ENCODE measurements at places on chromosomes 6 and 20.
A peak's percentile ranks its signal among the peaks of the same experiment; 100 is the strongest.

- peak; percentile 12 for DNase-seq
Measured at GRCh38 chr6:85405853-85406198, 44.1 kb upstream of the NT5E start.

GRCh38 chr6:53014744-53015143, 19.7 kb upstream of the GSTA4 start:
- DNase-seq = no peak

GRCh38 chr6:40623932-40624331, 36.8 kb upstream of the LRFN2 start:
- DNase-seq = no peak

- peak; percentile 52 for DNase-seq
Measured at GRCh38 chr6:38638941-38639497, 710 bp downstream of the BTBD9 start.

GRCh38 chr6:154920495-154921200, 74.5 kb upstream of the TIAM2 start:
- no peak for DNase-seq

DNA sequence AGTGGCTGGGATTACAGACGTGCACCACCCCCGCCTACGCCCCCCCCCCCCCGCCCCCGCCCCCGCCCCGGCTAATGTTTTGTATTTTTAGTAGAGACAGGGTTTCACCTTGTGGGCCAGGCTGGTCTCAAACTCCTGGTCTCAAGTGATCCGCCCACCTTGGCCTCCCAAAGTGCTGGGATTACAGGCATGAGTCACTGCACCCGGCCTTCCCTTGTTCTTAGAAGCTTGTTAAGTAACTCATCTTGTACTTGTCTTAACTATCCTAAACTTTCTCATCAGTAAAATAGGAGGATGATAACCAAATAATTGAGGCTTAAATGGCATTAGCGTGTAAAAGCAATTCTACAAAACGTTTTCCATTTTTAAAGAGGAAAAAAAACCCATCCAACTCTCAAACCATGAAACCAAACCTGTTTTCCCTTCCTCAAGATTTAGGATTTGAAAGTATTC, 4.2 kb downstream of the CDYL start:
- DNase-seq = no peak

- DNase-seq = no peak
Measured at GRCh38 chr20:57384486-57384885, 6.7 kb upstream of the RBM38 start.

DNA sequence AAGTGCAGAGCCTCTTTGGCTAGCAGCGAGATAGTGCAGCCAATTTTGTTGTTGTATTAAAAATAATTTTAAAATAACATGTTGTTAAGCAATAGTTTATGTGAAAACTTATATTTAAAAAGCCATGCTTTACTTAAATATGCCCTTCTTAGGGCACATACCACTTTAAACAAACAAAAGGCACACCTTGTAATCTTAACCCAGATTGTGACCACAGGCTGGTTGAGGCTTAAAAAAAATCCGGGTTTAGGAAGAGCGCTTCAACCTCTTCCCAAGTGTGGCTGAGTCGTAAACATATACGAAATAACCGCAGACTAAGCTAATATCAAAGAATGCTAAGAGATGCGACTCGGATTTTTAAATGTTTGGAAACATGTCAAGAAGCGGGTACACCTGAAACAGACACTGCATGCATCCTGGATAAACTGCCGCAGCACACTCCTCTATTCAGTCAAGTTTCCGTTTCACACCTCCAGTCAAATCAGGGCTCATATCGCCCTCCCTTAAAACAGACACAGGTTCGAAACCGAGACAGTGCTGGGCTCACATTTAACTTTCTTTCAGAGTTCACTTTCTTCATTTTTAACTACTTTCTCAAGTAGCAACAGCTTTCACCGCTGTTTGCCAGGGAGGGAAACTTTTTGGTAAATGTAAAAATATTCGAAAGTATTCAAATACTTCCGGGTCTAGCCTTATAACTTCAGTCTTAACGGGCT, 1.5 kb downstream of the DEK start:
- DNase-seq = peak; percentile 25

DNA sequence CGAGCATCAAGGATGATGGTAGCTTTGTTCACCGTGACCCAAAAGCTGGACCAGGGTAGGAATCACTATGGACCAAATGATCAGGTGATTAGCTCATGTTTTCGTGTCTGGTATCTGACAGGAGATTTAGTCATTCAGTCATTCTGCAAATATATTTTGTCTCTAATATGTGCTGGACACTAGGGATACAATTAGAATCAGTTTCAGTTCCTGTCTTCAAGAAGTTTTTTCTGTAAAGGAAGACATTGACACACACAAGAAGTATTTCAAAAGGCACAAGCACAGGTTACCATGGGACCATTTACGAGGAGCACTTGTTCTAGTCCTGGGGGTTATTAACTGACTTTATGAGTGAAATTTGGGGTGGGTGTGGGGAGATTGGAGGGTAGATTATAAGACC, 244.9 kb downstream of the HIVEP2 start:
- no peak for DNase-seq

DNA sequence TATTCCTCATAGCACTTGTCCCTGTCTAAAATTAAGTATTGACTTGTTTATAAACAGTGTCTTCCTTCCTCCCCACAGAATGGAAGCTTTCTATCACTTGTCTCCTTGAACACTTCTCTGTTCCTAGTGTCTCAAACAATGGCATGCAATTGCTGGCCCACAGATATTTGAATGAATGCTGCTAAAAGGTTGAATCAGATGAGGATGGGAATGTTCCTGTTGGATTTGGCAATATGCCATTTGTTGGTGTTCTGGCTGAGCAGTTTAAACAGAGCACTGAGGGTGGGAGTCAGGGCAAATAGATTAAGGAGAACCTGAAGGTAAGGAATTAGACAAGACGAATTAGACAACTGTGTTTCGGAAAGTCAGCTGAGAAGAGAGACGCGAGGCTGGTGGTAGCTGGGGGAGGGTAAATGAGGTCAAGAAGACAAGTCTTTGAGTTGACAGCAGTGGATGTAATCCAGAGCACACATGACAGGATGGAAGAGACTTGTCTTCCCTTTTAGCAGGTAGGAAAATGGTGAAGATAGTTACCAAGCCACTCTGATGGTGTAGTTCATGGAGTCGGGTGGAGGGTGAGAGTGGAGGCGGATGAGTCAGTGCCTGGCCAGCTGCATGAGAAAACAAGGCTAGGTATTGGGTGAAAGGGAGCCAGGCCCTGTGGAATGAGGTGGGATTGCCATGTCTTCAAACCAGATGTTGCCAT, 58.3 kb upstream of the GNRH2 start:
- DNase-seq = peak; percentile 56

GRCh38 chr20:25338112-25339023, 52.3 kb downstream of the ABHD12 start:
- no peak for DNase-seq

- DNase-seq = no peak
Measured at GRCh38 chr6:34731393-34732060, 25.8 kb upstream of the SNRPC start.
